ENCODE measurements at places on chromosomes 6 and 20.

DNA sequence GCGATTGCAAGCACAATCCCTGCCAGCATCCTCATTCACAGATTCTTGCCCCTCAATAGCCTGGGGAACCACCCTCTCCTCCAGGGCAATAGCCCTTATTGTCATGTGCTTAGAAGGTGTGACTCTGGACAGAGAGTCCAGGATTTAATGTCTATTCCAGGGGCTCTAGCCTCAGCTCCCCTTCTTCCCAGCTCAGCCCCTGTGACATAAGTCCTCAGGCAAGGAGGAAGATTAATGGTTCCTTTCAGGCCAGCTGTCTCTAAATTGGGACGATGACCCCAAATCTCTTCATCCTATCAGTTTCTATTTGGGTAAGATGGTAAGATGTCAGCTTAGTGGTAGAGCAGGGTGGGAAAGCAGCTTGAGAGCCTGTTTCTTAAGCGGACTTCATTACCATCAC, 8.1 kb downstream of the LRFN2 start:
- DNase-seq = no peak

GRCh38 chr6:36196113-36196879, at the start of gene BRPF3:
TSS of gene BRPF3 (plus strand) at chr6:36196744. CDS start at chr6:36200323, 3,579 bp downstream.
- DNase-seq = peak; percentile 70

DNA sequence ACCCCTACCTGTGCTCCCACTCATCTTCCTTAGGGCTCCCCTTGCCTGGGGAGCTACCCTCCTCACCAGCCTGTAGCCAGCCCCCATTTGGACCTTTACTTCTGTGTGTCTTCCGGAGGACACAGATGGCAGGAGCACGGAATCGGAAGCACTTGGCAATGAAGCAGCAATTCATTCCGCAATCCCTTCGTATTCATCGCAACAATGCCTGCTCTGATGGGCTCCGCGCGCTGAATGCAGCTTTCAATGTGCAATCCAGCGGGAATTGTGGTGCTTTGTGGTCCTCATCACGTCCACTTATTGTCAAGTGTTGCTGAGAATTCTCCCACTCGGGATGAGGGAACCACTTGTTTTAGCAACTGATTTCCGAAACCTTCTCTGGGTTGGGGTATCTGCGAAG, 336.0 kb downstream of the DHX35 start:
- no peak for DNase-seq

DNA sequence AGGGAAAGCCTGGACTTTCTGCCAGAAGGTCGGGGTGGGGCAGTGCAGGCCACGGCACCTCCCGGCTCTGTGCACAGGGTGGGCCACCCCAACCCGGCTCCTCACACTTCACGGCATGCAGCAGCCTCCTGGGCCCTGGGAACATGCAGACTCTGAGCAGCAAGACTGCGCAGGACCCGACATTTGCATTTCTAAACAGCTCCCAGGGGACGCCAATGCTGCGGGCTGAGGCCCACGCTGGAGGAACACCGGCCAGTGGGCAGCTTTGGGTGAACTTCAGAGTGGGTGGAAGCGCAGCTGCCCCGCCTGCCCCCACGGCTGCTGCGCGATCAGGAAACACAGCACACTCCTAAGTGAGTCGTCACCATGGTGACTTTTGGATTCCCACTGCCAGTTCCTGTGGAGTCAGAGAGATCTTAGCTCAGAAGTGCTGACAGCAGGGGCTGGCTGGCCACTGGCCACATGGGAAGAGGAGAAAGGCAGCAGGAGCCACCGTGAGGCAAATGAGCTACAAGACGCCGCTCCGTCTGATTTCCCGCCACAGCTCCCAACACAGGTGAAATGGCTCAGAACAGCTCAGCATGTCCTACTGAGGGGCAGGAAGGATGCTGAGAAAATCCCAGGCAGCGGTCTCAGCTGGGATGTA, 52.1 kb downstream of the RNASET2 start:
- DNase-seq = no peak

GRCh38 chr6:44062771-44063560, 64.3 kb downstream of the MRPL14 start:
- DNase-seq = peak; percentile 78

DNA sequence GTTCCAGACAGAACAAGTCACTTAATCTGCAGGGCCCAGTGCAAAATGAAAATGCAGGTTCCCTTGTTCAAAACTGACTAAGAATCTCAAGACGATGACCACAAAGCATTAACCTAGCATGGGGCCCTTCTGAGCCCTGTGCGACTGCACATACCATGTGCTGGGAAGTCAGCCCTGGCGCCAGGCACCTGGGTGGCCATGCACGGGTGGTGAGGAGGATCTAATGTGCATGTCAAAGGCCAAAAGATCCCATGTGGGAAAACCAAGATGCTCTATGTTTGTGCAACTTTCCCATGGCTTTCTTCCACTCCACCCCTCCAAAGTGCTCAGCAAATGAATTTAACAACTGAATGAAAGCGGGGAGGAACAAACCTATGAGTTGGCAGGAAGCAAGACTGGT, 33.5 kb upstream of the NXT1 start:
- no peak for DNase-seq

GRCh38 chr6:23633996-23634395, 492.0 kb upstream of the NRSN1 start:
- DNase-seq = no peak

DNA sequence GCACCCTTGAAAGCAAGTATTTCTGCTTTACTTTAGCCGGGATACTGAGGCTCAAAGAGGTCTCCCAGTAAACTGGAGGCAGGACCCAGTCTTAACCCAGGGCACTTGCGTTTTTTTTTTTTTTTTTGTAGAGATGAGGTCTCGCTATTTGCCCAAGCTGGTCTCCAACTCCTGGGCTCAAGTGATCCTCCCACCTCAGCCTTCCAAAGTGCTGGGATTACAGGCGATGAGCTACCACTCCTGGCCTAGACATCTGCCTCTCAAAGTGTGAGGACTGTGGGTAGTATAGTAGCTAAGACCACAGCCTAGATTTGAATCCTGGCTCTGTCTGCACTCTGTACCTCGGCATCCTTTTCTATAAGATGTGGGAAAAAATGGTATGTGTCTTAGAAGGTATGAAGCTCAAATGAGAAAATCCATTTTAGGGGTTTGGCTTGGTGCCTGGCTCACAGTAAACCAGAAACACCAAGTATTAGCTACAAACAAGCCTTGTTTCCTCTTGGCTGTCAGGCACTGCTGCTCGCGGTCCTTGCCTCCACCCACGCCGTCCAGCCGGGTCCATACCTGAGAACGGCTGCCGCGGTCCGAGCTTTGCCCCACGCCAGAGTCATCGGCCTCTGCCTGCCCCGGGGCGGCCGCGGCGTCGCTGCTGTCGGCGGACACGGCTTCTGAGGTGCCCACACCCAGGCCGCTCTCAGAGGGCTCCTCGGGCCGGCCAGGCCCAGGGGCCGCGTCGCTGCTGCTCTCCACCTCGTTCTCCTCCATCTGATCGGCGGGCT, 1.2 kb downstream of the ZNF335 start:
- no peak for DNase-seq

GRCh38 chr20:35821807-35822242, 50.0 kb downstream of the PHF20 start:
- no peak for DNase-seq

DNA sequence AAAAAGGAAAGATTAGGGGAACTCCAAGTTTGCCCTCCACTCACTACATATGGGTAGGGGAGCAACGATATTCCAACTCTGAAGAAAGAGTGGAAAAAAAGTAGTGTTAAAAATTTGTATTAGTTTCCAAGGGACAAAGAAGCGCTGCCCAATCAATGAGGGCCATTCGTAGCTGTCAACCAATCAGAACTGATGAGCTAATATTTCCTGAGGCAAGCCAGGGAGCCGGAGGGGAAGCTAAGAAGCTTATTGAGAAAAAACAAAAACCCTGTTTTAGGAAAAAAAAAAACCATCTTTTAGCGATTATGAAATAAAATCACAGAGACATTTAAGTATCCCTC, 59.5 kb downstream of the TRIM38 start:
- DNase-seq = peak; percentile 92

- no peak for DNase-seq
Measured at GRCh38 chr6:33023536-33023935, 14.1 kb upstream of the HLA-DOA start.

GRCh38 chr6:7324520-7324919, 11.5 kb upstream of the SSR1 start:
- no peak for DNase-seq

- peak; percentile 93 for DNase-seq
Measured at GRCh38 chr20:4038047-4038459, 22.7 kb upstream of the RNF24 start.

DNA sequence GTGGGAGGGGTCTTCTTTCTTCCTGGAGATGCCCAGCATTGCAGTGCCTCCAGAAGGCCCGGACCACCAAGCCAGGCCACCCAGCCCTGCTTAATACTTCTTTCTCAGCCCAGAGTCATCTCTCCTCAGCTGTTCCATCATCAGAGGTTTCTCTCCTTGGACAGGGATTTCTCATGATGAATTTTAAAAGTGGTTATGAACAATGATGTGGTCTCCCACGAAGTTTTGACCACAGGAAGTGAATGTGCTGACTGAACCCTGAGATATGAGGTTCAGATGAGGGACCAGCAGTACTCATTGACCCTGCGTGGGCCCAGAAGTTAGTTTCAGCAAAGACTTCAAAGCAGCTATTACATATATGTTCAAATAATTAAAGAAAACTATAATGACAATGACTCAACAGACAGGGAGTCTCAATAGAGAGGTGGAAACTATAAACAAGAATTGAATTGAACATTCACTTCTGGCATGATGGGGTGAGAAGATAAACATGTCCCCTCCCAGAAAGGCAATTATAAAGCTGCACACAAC, 114.5 kb upstream of the SLC22A16 start:
- no peak for DNase-seq

DNA sequence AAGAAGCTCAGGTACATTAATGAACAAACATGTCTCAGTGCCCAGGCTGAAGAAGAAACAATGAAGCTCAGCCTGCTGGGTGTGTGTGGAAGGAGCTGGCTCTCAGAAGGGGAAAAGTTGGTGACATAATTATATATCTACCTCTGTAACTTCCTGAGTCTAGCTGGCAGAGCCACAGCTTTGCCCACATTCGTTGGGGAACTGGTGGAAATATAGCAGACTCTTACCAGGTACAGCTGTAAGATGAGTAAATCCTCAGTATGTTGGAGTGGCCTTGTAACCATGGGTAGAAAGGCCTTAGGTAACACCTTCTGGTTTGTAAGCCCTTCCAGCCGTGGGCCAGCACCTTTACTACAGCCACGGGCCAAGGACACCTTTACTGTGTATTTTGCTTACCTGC, 29.9 kb upstream of the PNRC1 start:
- DNase-seq = no peak

- DNase-seq = no peak
Measured at GRCh38 chr20:19780261-19780660, 22.2 kb downstream of the RIN2 start.

- DNase-seq = no peak
Measured at GRCh38 chr20:57663241-57663640, 43.0 kb upstream of the ZBP1 start.

- no peak for DNase-seq
Measured at GRCh38 chr6:20674664-20675063, 140.4 kb downstream of the CDKAL1 start.

DNA sequence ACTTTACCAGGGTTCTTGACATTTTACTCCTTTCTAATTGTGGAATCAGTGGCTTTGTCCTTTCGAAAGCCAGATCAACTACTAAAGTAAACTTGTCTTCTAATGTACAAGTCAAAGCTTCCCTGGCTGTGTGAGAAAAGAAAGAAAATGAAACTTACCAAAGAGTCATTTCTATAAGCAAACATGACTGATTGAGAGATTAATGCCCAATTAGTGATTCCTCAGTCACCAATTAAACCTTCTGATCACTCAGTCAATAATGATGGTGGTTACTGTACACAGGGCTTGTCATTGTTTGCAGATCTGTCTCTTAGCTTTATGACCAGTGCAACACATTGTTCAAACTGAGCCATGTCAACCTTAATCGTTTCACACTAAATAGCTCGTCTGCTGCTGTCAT, 1168.4 kb upstream of the CITED2 start:
- no peak for DNase-seq

- DNase-seq = no peak
Measured at GRCh38 chr6:73774311-73774774, 78.3 kb downstream of the CD109 start.

DNA sequence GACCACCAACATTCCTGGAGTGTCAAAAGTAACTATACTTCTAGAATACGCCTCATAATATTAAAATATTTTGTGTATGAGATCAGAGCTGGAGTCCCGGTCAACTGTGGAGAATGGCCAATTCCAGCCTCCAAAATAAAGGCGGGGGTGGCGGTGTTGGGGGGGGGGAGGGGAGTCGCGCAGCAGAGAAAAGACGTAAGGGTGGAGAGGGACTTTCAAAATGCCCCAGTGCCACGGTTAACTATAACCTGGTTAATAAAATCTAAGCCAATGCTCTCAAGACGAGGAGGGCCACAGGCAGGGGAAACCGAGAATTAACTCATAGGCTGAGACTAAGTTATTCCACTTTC, 1.3 kb downstream of the NUP153 start:
- DNase-seq = peak; percentile 58

GRCh38 chr6:65399355-65400084, 307.5 kb downstream of the EYS start:
- no peak for DNase-seq

- DNase-seq = no peak
Measured at GRCh38 chr20:24018796-24019195, 30.2 kb upstream of the GGTLC1 start.

DNA sequence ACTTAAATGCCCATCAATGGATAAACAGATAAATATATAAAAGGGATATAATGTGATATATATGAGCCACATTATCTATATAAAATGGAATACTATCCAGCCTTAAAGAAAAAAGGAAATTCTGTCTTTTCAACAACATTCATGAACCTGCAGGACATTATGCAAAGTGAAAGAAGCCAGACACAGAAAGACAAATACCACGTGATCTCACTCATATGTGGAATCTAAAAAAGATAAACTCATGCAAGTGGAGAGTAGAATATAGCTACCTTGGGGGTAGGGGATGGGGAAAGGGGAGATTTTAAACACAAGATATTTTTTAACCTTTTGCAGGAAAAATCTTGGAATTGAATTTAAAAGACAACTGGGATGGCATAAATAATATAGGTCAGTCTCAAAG, 1.5 kb upstream of the OR2J1 start:
- no peak for DNase-seq

DNA sequence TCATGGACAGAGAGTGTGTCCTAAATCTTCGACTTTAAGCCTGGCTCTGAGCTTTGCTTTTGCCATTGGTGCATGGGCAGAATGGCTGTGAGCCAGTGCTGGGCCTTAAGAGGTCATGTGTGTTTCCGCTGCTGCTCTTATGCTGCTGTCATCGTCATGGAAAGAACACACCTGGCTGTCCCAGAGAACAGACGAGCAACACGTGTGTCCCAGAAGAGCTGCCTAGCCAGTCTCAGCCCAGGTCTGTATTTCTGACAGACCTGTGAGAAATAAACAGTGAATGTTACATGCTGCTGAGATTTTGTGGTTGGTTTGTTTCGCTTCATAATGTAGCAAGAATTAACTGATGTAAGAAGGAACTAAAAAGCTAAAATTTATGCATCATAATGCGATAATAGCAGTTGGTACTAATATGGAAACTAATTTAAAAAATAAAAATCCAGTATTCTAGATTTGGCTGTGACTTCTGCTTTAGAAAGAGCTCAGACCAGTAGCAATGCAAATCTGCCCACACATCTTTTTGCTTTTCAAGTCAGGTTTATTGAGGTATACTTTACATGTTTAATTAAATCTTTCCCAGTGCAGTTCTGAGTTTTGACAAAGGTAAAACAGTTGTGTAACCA, 11.5 kb upstream of the SCP2D1 start:
- DNase-seq = no peak

All from hematopoietic multipotent progenitor cell treated with erythropoietin and hydrocortisone succinate and interleukin-3 and kit ligand, for 8 days (in vitro differentiated cells).